RKO (cell line): ENCODE measurements at places on chromosomes 7 and 10.
A peak's percentile ranks its signal among the peaks of the same experiment; 100 is the strongest.

DNA sequence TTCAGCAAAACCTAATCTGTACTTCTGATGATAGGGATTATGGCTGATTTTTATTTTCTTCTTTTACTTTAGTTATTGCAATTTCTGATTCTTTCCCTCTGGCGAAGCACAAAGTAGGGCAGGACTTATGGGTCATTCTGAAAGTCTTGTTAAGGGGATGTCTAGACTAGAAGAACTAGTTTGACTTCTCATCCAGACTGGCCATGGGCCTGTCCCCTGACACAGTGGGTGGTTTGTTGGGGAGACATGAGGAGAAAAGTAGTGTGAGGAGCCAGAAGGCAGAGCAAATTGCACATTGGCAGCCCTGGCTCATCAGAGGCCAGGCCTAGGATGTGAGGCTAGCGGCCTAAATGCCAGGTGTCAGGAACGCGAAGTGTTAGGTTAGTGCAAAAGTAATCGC, 152.8 kb downstream of the RTKN2 start:
- DNase-seq: no peak

- DNase-seq: peak; percentile 98
These were observed 12.9 kb upstream of the VIM start for GRCh38 chr10:17214971-17215781.

DNA sequence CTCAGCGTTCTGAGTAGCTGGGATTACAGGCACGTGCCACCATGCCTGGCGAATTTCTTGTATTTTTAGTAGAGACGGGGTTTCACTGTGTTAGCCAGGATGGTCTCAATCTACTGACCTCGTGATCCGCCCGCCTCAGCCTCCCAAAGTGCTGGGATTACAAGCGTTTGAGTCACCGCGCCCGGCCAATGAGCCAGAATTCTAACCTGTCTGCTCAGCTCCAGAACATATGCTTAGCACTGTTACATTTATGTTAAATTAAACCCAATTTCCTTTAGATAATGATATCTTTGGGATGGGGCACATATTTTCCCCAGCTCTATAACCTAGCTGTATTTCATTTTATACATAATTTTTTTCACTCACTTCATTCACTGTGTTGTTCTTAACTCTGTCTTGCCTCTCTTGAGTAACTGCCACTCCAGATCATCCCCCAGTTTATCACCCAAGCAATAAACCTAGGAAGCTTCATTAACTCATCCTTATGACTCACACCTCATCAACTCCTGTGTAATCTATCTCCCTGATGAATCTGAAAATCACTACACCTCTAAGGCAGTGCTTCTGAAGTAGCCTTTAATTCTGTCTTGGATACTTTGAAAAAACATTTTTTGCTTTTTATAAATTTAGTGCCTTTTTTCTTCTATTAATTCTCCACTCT, 559.7 kb upstream of the ZWINT start:
- DNase-seq: no peak

DNA sequence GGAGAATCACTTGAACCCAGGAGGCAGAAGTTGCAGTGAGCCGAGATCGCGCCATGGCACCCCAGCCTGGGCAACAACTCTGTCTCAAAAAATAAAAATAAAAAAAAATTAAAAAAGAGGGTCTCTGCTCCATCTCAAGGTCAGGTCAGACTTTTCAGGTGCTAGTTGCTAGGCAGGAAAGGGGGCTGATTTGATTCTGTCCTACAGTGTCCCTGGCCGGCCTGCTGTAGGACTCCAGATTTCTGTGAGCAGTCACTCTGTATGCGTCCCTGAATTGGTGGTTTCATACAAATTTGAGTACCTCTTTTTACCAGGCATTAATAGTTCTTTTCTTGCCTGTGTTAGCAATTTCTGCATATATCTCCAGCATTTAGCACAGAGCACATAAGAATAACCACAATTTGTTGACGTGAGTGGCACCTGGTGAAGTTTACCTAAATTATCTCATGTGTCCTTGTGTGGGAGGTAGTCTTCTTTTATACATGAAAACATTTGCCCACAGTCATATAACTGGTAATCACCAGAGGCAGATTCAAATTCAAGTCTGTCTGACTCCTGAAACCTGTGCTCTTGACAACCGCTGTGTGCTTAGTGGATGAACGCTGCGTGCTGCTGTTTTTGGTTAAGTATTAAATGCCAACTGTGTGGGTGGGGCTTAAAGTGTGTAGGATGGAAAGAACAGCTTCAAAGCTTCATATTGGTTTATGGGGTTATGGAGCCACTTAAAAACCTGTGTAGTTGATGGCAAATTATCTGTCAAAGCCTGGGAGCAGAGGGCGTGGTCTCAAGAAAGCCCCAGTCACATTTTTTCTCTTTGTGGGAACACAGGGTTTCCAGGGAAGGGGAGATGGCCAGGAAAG, 3.2 kb upstream of the ZNF775 start:
- no peak for DNase-seq

DNA sequence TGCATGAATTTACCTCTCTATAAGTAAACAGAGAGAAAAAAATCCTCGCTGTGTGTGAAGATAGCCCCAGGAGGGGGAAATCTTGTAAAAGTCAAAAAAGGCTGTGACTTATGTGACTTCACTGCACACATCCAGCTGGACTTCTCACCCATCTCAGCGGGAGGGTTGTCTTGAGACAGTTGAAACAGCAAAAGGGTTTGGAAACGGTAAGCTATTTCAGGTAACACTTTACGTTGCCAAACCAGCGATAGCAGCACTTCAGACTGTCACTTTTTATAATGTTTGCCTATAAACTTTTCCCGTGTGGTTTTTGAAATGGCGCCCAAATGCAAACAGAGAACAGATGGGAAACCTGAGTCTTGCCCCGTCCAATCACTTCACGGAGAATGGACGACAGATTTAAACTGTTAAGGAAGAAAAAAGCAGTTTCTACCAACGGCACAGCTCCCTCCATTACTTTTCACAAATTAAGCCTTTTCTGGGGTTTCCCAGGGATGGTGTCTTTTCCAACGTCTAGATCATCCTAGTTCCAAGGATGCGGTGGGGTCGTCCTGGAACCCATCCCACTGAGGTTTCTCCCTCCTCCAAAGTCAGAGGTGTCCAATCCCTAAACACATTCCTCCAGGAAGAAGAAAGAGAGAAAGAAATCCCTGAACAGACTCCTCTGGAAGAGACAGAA, 25.2 kb downstream of the FGFR2 start:
- no peak for DNase-seq

DNA sequence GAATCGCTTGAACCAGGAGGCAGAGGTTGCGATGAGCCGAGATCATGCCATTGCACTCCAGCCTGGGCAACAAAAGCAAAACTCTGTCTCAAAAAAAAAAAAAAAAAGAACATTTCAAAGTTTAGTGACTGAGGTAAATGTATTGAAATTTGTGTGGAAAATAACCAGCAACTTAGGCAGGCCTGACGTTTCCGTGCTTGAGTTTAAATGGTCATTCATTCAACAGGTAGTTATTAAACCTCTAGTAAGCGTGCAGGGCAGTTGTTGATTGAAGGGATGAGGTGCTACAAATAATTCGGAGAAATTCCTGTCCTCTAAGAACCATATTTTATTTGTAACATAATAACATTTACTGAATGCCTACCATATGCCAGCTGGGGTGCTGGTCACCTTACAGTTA, 135.3 kb downstream of the PRKAG2 start:
- no peak for DNase-seq

- DNase-seq: peak; percentile 46
These were observed 131.1 kb downstream of the KCND2 start for GRCh38 chr7:120404042-120404441.

DNA sequence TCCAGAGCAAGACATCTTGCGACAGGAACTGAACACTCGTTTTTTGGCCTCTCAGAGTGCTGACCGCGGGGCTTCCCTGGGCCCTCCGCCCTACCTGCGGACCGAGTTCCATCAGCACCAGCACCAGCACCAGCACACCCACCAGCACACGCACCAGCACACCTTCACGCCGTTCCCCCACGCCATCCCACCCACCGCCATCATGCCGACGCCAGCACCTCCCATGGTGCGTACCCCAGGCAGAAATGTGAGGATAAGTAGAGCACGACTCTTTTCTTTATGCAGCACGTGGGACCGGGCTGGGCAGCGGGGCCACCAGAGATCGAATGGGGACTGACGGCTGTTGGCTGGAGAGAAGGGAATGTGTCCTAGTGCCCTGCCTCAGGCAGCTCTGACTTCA, 365.8 kb upstream of the GALNT17 start:
- DNase-seq: no peak

- no peak for DNase-seq
These were observed 100.5 kb downstream of the KCNMA1 start for GRCh38 chr10:77537071-77537470.

GRCh38 chr7:376306-377079, 86.5 kb downstream of the FOXL3 start:
- DNase-seq: no peak

DNA sequence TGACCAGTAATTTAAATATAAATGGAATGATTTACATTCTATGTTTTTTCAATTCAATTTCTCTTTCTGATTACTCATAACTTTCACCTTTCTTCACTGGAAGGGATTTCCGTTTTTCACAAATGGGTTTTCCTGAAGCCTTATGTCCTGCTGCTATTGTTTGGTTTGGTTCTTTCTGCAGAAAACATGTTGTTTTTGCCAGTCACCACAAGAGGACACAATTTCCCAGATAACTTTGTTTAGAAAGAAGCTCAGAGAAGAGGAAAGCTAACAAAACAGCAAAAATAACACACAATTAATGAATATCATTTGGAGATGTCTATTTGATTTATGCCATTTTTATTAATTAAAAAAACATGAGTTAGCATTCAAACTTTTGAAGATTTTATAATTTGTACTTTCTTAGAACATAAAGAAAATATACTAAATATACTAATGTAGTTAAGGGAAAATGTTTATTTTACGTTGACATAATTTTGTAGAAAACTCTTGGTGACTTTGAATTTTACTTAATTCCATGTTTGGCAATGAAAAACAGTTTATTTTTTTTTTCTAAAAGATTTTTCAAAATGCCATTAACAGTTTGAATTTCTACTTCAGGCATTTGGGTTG, 4.6 kb upstream of the TWIST1 start:
- peak; percentile 65 for DNase-seq

GRCh38 chr7:75957021-75957736, 37.2 kb downstream of the TMEM120A start:
- no peak for DNase-seq

GRCh38 chr10:34908481-34908880, 93.4 kb upstream of the PARD3 start:
- no peak for DNase-seq

DNA sequence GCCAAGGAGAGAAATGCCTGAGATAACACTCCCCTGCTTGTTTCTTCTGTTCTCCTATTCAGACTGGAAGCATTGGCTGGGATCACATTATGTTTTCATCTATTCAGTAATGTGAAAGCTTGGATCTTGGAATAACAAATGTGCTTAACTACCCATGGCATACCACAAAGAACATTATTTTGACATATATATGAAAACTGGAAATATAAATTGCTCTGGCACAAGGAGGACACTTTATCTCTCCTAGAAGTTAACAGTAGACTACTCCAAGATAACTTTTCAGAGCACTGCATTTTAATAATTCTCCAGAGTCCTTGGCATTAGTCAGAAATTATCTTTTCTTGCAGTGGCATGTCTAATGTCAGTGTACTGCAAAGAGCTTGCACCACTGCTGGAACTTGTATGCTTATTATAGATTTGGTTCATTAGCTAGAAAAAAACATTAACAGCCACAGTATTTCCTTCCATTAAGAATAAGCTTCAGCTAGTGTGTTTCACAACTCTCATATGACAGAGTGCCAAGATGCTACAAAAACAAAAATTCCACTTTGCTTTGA, 169.3 kb upstream of the LRRN3 start:
- no peak for DNase-seq

DNA sequence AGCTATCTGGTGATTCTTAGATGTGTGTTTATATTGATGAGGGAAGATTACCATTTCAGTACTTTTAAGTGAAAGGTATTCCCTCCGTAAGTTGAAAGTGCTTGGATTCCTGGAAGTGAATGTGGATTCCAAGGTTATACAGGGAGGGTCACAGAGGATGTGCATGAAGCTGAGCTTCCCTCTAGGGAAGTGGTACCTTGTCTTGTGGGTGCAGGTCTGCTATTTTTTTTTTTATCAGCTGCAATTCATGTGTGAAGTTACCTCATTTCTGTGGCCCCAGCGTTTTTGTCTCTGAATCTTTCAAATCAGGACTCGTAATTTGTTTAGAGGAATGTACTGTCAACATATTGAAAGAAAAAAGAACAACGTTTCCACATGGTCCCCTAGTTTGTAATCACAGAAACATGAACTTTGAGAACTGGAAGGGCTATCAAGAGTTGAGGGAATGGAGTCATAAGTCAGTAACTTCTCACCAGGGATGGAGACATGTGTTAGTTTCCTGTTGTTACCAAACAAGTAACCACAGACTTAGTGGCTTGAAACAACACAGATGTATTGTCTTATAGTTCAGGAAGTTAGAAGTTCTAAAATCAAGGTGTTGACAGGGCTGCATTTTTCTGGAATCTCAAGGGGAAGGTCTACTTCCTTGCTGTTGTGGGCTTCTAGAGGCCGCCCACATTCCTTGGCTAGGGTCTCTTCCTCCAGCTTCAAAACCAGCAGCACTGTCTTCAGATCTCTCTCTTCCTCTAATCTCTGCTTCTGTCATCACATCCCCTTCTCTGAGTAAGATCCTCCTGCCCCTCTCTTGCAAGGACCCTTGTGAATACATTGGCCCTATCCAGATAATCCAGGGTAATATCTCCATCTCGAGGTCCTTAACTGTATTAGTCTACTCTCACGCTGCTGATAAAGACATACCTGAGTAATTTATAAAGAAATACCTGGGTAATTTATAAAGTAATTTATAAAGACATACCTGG, 64.4 kb downstream of the RAB18 start:
- DNase-seq: no peak

DNA sequence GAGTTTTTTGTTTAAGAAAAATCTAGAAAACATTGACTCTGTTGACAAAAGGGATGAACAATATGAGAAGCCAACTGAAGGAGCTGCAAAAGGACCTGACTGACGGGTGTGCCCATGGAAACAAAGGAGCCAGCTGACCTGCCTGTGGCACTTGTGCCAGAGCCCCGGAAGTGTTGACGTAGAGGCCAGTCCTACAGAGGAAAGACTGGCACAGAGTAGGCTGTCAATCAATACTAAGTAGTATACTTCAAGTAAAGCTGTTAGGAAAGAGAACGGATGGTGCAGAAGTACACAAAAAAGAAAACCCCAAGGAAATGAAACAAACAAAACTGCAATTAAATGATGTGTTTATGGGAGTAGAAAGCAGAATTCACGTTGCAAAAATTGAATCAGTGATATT, 19.0 kb upstream of the ABI1 start:
- no peak for DNase-seq

DNA sequence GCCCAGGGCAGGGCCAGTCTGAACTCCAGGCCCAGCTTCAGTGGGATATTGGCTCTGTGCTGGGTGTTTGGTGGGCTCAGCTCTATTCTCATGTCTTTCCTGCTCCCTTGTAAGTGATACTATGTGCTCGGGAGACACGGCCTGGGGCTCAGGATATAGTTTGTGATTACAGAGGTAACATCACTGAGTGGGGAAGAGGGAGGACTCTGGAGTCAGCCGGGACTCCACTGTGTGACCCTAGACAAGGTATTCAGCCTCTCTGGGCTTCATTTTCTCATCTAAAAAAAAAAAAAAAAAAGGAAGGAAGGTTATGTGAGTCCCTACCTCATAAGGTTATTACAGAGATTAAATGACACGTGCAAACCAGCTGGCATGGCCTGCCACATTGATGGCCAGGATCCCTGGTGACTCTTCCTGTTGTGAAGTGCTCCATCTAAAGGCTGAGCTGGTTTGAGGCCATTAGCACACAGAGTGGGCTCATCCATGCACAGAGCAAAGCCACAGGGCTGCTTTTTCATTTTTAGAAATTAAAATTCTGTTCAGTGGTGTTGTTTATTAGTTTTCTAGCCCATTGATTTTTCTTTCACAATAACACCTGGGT, 15.7 kb downstream of the SLC13A4 start:
- DNase-seq: no peak
